ENCODE measurements at places on chromosomes 4 and X.
A peak's percentile ranks its signal among the peaks of the same experiment; 100 is the strongest.

DNA sequence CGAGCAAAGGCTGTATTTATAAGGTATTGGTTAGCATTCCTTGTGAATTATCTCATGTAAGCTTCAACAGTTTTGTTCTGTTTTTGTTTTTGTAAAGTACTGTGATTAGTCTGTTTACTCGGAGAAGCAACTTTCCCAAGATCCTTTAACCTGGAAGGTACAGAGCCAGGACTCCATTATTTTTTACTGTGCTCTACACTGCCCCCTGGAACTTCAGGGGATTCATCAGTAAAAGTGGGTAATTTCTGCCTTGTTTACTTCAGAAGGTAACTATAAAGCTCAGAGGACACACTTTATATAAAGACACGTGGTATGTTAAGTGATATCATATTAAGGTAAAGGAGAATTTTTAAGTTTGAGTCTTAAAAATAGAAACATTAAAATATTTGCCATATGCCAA, 124.9 kb downstream of the IQCM start:
- no peak for DNase-seq

DNA sequence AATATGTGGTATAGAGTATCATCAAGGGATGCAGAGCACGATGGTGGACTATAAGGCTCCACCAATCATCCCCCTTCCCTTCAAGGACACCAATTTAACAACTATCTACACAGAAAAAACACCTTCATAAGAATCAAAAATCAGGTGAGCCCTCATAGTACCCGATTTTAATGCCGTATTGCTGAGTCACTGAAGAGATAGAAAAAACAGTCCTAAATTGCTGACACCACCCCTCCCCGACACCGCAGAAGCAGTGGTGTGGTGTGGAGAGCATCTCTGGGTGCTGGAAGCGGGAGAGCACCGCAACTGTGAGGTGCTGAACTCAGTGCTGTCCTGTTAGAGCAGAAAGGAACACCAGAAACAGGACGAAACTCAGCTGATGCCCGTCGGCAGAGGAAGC, 49.3 kb downstream of the ABCB7 start:
- DNase-seq: no peak

GRCh38 chr4:2083826-2084160, 24.7 kb downstream of the NAT8L start:
- DNase-seq: no peak

- DNase-seq: no peak
These were observed at the start of gene BMX for GRCh38 chrX:15500497-15500966. Gene BMX, plus strand, starts transcription at chrX:15500807. Its CDS starts 7,547 bp downstream, at chrX:15508354.

DNA sequence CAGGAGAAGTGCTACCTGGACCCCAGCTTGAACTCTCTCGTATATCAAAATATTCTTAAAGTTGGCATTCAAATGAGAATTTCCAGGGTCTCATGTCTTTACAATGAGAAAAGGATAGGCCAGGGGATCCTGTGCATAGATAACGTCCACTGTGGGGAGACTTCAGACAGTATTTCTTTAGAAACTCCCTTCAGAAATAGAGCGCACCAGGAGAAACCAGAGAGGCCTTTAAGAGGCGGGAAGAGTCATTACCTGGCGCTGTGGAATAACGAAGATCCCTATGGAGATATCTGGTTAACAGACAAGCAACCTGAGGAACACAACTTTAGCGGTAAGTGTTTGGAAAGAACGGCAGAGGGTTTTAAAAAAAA, 600 bp downstream of the RADX start:
- peak; percentile 13 for DNase-seq

DNA sequence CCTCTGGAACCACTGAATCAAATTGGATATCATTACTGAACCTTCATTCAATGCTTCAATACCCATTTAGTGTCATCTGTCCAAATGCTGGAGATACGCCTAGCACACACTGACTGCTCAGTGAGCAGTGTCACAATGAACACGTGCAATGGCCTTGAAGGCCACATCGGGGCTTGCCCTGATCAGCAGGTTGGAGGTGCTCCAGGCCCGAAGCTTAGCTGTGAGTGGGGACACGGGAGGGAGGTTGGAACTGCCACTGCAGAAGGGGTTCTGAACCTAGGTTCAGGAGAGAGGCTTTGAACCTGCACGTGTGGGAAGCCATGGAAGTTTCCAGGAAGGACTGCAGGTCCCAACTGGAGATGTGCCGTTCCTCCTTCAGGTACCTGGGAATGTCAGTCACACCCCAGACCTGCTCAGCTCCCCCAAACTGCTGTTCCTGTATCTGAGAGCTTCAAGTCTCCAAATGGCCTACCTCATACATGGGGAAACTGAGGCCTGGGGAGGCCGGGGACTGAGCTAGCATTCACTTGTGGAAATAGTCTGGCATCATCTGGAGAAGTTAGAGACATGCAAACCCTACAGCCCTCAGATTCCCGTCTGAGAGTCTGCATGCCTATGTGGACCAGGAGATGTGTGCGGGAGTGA, 1.9 kb upstream of the WAS start:
- no peak for DNase-seq

- peak; percentile 66 for DNase-seq
These were observed 12.4 kb downstream of the YIPF6 start for GRCh38 chrX:68511255-68511654.

GRCh38 chr4:164621886-164622521, 131.9 kb upstream of the SMIM31 start:
- DNase-seq: no peak

DNA sequence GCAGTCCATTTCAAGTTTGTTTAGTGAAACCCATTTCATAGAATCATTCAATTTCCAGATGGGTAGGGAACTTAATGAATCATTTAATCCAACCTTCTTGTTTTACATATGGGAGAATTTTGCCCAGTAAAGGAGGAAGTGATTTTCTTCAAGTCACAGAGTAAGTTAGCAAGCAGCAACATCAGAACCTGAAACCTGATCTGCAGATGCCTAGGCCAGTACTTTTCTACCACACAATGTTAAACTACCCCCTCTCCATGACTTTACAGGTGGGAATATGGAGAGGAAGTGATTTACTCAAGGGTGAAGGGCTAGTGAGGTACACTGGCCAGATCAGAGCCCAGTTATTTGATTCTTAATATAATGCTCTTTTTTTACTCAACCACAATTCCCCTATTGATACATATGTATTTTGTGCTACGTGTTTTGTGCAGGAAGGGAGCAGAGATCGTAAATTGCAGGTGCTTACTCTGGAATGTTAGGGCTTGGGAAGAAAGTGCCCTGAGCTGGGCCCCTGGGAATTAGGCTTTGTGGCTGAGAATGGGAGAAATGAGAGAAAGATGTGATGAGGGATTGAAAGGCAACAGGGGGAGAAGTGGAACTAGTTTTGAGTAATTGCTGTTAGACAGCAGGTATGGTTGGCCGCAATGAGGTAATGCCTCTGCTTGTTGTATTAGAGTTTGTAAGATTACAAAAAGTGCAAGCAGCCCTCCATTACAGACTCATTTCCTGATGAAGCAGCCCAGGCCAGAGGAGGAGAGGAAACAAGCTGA, 6.8 kb downstream of the LHFPL1 start:
- DNase-seq: no peak

- DNase-seq: no peak
These were observed 966.2 kb downstream of the RPA4 start for GRCh38 chrX:97849951-97850350.

GRCh38 chrX:139559383-139560042, 29.0 kb downstream of the F9 start:
- DNase-seq: peak; percentile 71

GRCh38 chrX:110097920-110098319, 95.0 kb downstream of the TMEM164 start:
- no peak for DNase-seq

GRCh38 chrX:112738347-112739033, 58.8 kb upstream of the LHFPL1 start:
- no peak for DNase-seq

DNA sequence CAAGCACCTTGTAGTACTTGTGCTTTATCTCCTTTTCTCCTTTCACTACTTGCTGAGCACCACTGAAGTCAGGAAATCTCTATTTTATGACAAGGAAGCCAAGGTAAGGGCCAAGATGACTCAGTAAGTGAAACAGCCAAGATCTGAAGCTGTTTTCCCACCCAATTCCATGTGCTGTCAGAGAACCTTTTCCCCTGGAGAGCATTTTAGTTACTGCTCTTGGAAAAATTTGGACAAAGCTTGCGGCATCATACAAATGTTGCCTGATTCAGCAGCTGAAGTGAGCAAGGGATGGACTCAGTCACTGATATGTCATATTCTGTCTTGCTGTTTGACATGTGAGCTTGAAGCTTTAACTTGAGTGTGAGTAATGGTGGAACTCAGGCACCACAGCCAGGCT, 391.4 kb downstream of the RAB28 start:
- no peak for DNase-seq
